ENCODE measurements at places on chromosomes 1 and 21. TPM values are rescaled to one million over a fixed set of nuclear protein-coding genes. Genes with fewer than 3 reads are reported as not detected.
A peak's percentile ranks its signal among the peaks of the same experiment; 100 is the strongest.

GRCh38 chr1:2129256-2129943, 65.2 kb downstream of the FAAP20 start:
- no peak for DNase-seq

Gene SMCP
- not detected for total RNA-seq

Gene UTS2
- total RNA-seq = not detected

DNA sequence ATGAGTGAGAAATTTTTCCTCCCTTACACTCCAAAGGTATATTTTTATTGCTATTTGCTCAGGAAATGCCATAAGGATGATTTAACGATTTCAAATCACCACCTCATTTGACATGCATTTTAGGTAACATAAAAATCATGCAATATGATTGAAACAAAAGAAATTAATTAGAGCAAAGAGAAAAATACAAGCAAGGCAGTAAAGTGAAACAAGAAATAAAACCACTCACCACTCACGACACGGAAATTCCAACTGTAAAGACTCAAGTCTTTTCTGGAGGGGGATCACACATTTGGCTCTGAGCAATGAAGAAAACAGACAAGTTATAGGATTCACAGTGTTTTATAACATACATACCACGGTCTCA, 86.8 kb upstream of the ARHGAP29 start:
- DNase-seq = peak; percentile 69

- peak; percentile 34 for DNase-seq
Observed at GRCh38 chr1:37509181-37509580, 5.4 kb downstream of the MEAF6 start.

GRCh38 chr1:223802602-223803001, 43.1 kb downstream of the TP53BP2 start:
- DNase-seq = no peak

- no peak for DNase-seq
Observed at GRCh38 chr1:103416681-103417286, 108.7 kb upstream of the RNPC3 start.

- peak; percentile 97 for DNase-seq
Observed at GRCh38 chr1:222465211-222466041, 82.5 kb downstream of the HHIPL2 start.

GRCh38 chr21:20882462-20883407, 115.5 kb upstream of the NCAM2 start:
- peak; percentile 60 for DNase-seq

Gene AHCTF1
- 18.2 TPM for total RNA-seq

- DNase-seq = peak; percentile 92
Observed at GRCh38 chr1:226875641-226876295, 5.4 kb downstream of the PSEN2 start.

Gene CHRM3
- 8.8 TPM for total RNA-seq

Gene S100A16
- 282 TPM for total RNA-seq

Gene CD1D
- not detected for total RNA-seq

DNA sequence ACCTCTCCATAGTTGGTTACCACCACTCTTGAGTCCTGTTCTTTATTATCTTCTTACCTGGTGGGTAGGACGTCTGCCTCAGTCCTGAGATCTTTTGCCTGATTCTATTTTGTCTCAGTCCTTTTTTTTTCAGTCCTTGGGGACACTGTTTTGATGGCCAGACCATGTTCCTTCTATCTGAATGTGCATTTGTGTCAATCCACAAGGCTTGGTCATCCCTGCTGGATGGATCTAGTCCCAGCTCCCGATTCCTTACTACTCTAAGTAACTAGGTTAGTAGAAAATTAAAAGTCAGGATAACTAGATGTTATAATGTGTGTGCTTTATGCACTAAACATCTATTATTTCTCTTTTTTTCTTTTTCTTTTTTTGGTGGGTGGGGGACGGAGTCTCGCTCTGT, 28.1 kb upstream of the AK4 start:
- DNase-seq = no peak

DNA sequence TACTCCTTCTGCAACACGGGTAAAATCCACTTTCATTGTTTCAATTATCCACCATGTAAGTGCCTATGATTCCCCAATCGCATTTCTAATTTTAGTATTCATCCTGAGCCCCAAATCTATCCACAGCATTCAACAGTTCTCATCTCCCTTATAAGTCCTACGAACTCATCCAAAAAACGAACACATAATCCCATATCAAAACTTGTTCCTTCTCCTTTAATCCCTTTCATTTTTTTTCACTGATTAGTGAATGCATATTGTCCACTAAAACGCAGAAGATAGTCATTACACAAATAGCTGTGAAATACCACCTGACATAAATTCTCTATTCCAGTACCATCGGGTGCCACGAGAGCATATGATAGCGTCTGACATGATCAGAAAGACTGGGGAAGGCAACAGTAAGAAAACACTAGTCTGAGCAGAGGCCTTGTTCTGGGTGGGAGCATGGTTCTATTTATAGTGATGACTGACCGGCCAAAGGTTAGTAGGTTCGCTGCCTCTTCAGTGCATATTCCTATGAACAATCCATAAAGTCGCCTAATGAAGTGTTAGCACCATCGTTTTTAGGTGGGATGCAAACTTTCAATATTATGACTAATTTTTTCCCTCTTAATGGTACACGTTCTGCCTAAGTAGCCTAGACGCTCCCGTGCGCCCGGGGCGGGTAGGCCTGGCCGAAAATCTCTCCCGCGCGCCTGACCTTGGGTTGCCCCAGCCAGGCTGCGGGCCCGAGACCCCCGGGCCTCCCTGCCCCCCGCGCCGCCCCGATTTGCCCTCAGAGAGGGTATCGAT, 648 bp downstream of the ATP5PF start:
- DNase-seq = peak; percentile 26

DNA sequence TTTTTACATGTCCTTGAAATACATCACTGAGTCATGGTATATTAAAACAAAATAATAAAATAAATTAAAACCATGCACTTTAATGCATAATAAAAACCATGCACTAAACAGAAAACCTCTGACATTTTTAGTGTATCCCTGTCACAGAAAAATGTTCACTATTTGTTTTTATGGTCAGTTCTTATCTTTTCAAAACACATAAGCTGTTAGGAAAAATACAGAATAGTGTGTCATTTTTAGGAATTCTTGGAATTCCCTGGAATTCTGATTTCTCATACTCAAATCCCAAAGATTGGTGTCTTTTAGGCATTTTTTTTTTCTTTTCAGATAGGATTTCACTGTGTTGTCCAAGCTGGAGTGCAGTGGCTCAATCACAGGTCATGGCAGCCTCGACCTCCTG, 25.1 kb upstream of the TINAGL1 start:
- no peak for DNase-seq

Gene FCGR1A
- total RNA-seq = not detected

GRCh38 chr1:179119513-179119912, 37.6 kb downstream of the TOR3A start:
- no peak for DNase-seq

Gene ST6GALNAC5
- not detected for total RNA-seq

- DNase-seq = no peak
Observed at GRCh38 chr1:207806531-207807325, 54.9 kb downstream of the CD46 start.

Gene CFAP107
- total RNA-seq = not detected

Gene LRRC53
- not detected for total RNA-seq

DNA sequence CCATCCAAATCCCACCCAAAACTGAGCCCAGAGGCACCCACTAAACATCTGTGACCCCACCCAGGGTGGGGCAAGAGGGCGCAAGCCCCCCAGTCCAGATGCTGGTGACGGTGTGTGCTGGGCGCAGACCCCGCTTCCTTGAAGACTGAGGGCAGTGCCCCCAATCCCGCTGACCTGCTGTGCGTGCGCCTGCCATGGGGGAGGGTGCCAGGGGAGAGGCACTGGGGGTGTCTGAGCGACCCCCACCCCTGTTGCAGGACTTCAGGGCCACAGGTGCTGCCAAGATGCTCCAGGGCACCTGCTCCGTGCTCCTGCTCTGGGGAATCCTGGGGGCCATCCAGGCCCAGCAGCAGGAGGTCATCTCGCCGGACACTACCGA, 13.3 kb downstream of the COL6A2 start:
- DNase-seq = no peak

GRCh38 chr1:169150641-169151337, 44.3 kb downstream of the ATP1B1 start:
- no peak for DNase-seq

Gene GPATCH3
- 17.4 TPM for total RNA-seq

- no peak for DNase-seq
Observed at GRCh38 chr1:41385398-41386195, 24.4 kb downstream of the FOXO6 start.

Gene MAP3K7CL
- 3.0 TPM for total RNA-seq

DNA sequence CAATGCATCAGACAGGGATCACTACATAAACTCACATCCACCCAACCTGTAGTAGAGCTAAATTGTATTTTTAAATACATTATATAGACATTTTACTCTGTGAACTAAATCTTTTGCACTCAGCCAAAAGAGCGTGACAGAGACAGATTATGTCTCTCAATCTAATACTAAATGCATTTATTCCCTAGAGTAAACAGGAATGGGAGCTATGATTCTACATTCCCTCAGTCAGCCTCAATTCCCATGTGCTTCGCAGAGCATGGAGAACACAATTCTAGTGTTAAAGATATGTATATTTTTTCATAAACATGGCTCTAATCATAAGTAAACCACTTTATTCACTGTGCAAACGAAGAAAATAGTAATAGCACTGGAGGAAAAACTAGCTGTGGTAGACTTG, 16.5 kb downstream of the PIGK start:
- DNase-seq = no peak

- no peak for DNase-seq
Observed at GRCh38 chr1:221765527-221765926, 23.6 kb upstream of the DUSP10 start.

- DNase-seq = no peak
Observed at GRCh38 chr1:107547363-107548155, 406.7 kb downstream of the NTNG1 start.

Gene C8A
- not detected for total RNA-seq

Gene LAPTM5
- total RNA-seq = not detected

GRCh38 chr1:218945050-218945449, 228.6 kb upstream of the LYPLAL1 start:
- DNase-seq = peak; percentile 13

Gene BCAS2
- total RNA-seq = 19.4 TPM

DNA sequence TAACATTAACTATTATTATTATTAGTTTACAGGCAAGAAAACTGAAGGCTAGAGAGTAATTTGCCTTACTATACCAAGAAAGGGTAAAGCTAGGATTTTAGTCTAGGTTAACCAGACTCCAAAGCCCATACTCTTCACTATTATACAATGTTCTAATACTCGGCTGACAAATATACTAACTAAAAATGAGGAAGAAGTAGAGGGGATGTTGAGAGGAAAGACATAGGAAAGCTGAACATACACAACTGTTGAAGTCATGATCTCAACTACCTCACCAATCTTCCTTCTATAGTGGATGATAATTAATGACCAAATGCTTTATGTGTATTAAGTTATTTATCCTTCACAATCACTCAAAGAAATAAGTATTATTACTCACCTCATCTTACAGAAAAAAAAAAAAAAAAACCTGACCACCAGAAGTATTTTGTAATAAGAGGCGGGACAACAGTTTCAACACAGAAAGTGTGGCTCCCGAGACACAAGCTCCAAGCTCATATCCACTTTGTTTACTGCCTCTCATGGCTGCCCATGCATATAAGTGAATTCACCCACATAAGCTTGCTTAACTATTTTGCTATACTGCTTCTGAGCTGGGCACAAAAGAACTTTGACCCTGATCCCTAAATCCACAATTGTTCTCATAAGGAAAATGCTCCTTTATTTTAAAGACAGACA, 78.0 kb downstream of the USP1 start:
- DNase-seq = no peak

- DNase-seq = no peak
Observed at GRCh38 chr1:221774054-221774842, 32.4 kb upstream of the DUSP10 start.

- peak; percentile 43 for DNase-seq
Observed at GRCh38 chr1:200290010-200290685, 119.7 kb downstream of the ZNF281 start.

Gene OVAAL
- not detected for total RNA-seq

DNA sequence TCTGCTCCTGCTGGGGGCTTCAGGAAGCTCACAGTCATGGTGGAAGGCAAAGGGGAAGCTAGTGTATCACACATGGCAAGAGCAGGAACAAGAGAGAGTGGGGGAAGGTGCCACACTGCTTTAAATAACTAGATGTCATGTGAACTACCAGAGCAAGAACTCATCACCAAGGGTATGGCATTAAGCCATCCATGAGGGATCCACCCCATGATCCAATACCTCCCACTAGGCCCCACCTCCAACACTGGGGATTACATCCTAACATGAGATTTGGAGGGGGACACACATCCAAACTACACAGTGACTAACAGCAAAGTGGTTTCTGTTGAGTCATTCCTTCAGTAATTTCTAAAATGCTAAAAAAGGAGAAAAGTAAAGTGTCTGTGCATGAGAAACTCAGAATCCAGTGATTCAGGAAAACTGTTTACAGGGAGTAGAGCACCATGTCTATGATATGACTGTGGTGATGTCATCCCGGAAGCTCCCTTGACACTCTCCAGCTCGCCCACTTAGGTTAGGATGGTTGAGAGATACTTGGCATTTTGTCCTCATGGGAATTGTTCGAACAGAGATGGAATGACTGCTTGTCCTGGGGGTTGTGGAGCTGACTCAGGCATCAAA, 50.3 kb downstream of the CHD1L start:
- no peak for DNase-seq

DNA sequence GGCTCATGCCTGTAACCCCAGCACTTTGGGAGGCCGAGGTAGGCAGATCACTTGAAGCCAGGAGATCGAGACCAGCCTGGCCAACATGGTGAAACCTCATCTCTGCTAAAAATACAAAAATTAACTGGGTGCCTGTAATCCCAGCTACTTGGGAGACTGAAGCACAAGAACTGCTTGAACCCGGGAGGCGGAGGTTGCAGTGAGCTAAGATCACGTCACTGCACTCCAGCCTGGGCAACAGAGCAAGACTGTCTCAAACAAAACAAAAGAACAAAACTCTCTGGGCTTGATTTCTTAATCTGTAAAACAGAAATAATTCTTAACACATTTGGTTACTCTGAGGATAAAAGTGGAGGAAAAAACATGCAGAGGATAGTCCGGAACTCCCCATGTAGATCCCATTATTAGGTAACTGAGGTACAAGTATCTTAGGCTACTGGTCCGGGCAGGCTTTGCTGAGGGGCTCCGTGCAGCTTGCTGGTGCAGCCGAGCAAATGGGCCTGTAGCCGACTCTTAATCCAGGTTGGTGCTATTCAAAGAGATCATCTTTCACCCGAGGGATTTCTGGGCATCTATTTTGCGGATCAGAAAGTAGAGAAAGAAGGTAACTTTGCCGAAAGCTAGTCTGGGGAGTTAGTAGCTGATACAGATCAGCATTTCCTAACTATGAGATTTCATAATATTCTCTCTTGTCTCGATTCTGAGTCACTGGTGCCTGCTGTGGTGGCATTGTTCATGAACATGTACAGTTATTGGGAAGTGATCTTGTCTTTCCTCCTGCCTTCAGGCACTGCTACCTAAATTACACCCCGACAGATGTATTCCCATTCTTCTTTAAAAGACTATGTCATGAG, 56.8 kb downstream of the NFIA start:
- no peak for DNase-seq

- DNase-seq = no peak
Observed at GRCh38 chr1:78919150-78919549, 87.4 kb downstream of the ADGRL4 start.

Gene ACTN2
- total RNA-seq = not detected
